ENCODE measurements at places on chromosomes 1 and 21.

DNA sequence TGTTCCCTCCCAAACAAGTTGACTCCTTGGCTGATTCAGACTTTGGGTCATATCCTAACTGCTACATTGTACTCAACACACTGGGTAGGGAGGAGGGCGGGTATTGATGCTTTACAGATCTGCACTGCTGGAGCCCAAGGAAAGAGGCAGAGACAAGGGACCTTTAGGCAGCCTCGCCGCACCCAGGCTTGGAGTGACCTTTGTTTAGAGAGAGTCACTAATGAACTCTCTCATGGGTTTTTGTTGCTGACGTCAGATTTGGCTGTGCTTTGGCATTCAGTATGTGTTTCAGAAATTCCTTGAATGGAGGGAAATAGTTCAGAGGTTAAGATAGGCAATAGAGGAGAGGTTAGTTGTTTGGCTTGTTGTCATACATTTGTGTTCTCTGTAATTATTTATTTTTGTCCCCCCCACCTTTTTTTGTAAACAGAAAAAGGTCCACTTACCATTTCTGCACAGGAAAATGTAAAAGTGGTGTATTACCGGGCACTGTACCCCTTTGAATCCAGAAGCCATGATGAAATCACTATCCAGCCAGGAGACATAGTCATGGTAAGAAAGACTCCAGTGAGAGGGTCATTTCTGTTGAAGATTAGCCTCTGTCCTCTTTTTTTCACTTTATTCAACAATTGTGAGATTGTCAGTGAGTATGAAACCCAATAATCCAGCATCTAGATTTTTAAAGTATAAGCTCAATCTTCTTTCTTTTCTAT, 116.1 kb downstream of the ATP5PO start:
- DNase-seq, result no peak

DNA sequence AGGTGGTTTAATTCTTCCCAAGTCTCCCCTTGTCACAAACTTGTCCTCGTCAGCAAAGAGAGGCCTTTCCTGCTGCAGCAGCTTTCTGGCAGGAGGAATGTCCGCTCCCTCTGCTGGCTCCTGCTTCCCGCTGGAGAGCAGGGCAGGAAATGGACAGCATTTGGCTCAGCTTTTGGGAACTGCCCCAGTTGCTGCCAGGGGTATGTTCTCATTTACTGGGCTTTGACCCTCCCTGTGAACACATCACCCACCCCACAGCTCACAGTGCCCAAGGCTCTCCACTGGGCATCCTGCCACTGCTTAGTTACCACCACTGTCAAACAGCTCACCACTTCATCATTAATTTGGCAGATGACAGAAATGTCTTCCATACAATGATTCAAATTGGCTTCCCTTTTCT, 75.4 kb downstream of the MRPL37 start:
- no peak for DNase-seq

GRCh38 chr1:180680558-180681144, 48.8 kb downstream of the XPR1 start:
- no peak for DNase-seq

DNA sequence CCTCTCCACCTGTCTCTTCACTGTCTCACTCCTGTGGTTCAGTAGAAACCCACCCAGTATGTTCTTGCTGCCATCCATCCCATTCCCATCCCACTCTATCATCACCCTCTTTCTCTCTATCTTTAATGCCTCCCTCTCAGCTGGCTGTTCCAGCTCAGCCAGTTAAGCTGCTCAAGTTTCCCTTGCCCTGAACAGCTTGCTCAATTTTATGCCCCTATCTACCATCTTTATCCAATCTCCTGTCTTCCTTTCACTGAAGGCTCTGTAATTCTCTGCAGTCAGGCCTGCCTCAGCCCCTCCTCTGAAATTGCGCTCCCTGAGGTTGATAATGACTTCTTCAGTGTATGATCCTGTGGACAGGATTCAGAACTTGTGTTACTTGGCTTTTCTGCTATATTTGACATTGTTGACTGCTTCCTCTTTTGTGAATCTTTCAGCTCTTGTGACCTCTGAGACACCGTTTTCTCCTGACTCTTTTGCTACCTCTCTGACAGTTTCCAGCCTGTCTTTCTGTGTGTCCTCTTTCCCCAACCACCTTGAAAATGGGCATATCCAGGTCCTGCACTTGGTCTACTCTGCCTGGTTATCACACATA, 13.9 kb upstream of the BCAR3 start:
- no peak for DNase-seq

GRCh38 chr1:234484218-234484617, 5.2 kb upstream of the TARBP1 start:
- DNase-seq, result no peak

DNA sequence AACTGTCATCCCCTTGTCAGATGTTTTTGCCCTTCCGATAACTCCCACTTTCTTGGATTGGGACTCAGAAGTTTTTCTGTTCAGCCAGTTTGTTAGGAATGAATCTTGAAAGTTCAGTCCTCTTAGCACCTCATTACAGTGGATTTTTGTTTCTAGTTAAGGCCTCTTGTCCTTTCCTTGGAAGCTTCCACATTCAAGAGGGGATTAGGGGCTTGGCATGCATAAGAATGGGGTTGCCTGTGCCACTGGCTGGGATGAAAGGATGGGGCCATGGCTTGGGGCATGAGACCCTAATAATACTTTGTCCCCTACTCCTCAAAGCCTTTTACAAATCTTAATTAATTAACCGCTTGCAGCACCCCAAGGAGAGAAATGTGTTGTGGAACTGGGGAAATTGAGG, 2.4 kb upstream of the DHDDS start:
- no peak for DNase-seq

GRCh38 chr1:118325550-118326225, 140.7 kb upstream of the SPAG17 start:
- DNase-seq, result no peak

DNA sequence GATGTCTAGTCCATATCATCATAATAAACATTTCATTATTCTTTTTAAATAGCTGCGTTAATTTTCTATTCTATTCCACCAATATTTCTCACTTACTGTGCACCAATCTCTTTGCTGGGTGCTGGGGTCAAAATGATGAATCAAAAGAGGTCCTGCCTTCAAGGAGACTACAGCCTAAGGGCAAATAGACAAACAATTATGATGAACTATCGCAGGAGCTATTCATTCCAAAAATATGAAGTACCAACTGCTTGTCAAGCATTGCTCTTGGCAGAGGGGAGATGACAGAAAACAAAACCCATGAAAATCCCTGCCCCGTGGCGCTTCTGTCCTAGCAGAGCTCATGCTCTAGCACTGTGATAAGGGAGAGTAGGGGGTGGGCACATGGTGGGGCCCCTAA, 28.8 kb upstream of the SLC26A9 start:
- DNase-seq, result no peak

DNA sequence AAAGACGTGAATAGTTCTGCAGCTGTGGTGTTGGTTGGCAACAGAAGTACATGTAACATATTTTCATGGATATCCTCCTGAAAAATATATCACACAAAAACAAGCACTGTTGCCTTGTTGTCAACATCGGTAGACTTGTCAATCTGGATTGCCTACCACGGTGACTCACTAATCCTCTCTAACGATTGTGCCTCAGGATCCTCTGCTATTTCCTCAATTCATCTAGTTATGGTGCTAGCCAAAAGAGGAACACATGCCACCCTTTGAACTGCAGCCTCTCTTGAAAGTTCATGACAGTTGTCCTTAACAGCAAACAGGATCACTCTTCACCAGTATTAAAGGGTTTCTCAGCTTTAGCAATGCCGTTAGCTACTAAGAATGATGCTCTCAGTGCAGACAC, 25.7 kb downstream of the RASAL2 start:
- DNase-seq, result no peak

DNA sequence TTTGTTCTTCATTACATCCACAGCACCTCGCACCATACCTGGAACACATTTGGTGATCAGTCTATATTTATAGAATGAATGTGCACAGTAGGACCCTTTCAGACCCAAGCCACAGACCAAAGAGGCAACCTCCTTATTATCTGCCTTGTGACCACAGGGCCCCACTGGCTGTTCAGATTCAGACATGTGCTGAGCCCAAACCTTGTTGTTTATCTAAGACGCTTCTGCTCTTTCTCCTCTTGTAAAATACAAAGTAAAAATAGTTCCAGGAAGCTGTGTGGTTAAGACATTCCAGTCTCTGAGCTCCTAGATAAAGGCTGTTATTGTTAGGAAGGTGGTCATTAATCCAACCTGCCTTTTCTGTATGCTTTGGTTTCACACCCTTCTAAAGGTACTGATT, 3.6 kb upstream of the SCMH1 start:
- DNase-seq, result no peak

DNA sequence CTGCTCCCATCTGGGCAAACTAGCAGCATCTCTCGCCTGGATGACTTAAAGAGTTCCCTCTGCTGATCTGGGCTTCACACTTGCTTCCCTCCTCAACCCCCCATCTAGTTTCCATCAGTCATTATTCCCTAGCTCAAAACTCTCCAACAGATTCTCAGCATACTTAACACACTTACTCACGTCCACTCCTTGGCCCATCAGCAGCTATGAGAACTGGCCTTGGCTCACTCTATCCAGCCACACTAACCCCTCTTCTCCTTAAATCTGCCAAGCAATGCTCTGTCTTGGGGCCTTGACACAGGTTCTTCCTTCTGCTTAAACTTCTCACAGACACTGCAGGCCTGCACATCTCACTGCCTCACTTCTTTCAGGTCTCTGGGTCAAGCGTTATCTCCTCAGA, 41.6 kb downstream of the GNG12 start:
- no peak for DNase-seq

GRCh38 chr1:197837911-197838310, 62.6 kb upstream of the DENND1B start:
- no peak for DNase-seq

GRCh38 chr1:155226910-155227260, 18.4 kb downstream of the MTX1 start:
- no peak for DNase-seq

- DNase-seq, result no peak
These were observed 312.4 kb downstream of the PAPPA2 start for GRCh38 chr1:176775378-176775777.

- no peak for DNase-seq
These were observed 1.0 kb upstream of the PPIH start for GRCh38 chr1:42657201-42657600.

DNA sequence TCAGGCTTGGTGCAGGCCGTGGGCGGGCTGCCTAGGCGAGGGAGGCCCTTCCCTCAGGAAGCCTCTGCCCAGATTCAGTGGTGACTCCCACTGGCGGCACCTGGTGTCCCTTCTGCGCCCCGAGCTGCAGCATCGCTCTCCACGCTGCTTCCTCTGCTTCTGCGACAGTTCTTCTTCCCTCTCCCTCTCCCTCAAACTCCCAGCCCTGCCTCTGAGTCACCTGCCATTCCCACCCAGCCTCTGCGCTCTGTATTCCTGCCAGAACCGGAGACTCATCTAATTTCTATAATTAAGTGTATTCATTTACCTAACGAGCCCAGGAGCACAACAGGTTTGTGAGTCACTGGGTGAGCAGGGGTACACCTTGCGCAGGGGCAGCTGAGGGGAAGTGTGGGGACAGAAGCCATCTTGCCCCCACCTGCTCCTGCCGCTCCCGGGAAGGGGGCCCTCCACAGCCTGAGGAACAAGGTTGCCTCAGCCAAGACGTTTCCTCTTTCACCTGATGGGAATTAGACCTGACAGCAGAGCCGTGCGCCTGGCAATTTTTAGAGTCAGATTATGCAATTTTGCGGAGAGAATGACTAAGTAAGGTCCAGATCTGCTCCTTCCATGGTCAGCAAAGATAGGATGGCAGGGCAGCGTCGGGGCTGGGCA, 19.4 kb downstream of the KCNC4 start:
- no peak for DNase-seq

DNA sequence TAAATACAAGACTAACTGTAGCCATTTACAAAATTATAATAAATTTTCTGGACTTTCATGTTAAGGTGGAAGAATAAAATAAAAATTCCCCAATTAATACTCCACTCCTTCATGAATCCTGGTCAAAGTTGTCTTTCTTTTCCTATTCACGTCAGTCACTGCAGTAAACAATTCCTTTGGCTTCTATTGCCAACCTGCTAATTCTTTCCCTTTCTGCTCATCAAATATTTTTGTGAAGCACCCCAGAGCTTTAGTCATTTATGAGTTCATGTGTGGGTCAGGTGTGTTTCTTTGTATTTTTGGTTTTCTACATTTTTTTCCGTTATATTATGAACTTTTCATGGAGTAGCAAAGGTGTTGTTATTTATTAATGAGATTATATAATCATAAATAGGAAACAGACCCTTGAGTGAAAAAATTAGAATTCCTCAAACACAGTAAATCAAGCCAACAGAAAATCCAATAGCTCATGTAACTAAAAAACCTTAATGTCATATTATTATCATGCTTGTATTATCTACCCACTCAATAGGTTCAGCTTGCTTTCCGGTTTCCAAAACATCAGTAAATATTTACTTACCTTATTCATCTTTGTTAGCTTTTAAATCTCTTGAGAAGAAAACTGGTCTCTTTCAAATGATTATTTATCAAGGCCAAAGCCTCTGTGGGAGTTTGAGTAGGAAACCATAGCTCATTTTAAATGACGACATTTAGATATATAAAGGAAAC, 29.6 kb upstream of the PLA2G4A start:
- DNase-seq, result no peak

- DNase-seq, result no peak
These were observed 346.6 kb upstream of the KAZN start for GRCh38 chr1:14251871-14252270.

GRCh38 chr1:79554688-79555087, 548.2 kb upstream of the ADGRL4 start:
- no peak for DNase-seq

DNA sequence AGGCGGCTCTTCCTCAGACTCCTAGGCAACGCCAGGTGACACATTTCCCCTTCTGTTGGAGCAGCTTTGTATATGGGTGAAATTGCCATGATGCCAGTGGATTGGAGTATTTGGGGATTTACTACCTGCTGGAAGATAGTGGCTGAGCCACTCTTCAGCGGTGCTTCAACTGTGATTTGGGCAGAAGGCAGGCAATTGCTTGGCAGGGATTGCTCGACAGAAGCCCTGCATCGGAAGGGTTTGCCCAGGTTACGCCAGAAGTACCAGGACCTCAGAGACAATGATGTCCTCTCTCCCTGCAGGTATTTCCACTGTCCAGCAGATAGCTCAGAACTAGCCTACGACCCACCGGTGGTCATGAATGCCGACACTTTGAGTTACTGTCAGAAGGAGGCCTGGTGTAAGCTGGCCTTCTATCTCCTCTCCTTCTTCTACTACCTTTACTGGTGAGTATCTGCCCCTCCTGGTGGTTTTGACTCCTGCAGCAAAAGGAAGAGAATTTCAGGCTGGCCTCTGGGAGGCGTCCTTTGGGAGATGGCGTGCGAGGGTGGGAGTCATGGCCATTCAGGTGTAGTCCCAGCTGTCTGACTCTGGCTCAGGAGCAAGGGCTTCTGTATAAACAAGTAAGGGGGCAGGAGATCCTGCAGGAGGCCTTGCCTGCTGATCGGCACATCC, 118.3 kb downstream of the CNIH3 start:
- DNase-seq, result no peak

Measured in T-helper 9 cell (primary cell).